Ureter (tissue), 1 donor: ENCODE measurements at places on chromosomes 5 and 9. TPM values are rescaled to one million over a fixed set of nuclear protein-coding genes. Genes with fewer than 3 reads are reported as not detected.

DNA sequence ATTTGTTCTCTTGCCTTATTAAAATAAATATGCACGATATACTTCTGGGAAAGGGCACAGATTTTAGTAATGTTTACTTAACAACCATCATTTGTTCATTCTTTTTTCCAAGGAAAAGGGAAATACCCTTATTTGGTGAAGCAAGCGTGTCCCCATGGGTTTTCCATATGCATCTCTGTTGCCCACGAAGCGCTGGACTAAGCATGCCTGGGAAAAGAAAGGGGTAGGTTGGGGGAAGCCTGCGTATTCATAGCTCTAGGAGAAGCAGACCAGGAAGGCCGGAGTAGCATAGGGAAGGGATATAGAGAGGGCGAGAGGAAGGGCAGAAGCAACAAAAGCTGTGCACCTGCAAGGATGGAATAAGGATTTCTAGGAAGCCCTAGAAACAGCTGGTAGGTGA lies 61.8 kb upstream of the ACO1 start:
- DNase-seq, result no peak

GRCh38 chr5:24110004-24110615 lies 534.7 kb downstream of the CDH10 start:
- no peak for DNase-seq

DNA sequence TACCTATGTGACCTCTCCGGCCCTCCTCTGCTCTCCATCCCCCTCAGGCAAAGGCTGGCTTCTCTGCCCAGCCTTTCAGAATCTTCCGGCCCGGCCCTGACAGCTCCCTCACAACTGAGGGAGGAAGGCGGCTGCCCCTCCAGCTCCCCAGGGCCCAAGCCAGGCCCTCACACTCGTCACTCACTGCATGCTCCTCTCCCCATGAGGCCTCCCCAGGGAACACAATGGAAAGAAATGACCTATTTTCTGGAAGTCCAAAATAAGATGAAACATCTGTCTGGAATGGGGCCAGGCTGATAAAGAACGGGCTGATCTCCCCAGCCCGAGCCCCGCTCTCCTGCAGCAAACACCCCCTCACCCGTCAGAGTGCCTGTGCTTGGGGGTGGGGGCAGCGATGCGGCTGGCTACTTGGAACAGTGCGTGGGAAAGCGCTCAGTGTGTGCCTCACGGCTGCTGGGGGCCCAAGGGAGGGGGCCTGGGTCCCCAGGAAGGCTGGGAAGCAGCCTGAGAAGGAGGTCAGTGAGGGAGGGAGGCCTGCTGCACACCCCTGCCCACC lies 11.3 kb downstream of the PDGFRB start:
- DNase-seq, result no peak

GRCh38 chr9:6715755-6716643 lies 41.8 kb upstream of the KDM4C start:
- DNase-seq, result peak; percentile 71

GRCh38 chr9:114318416-114318815 lies 4.5 kb upstream of the ORM1 start:
- DNase-seq, result no peak

DNA sequence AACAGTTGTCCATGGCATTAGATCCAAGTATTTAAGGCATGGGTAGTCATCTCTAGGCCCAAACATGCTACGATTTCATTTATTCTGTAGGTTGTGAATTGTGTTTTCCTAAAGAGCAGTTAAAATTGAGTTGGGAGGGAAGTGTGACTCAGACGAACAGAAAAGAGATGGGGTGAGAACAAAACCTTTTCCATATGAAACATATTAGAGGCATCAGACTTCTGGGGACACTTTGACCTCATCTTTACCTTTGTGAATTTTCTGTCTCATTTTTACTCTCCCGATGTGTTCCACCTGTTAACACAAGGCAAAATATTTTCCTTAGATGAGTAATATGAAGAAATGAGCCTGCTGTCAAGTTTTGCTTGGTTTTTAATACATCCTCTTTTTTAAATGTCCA lies 181.3 kb downstream of the ESM1 start:
- DNase-seq, result no peak

GRCh38 chr9:79254900-79255650 lies 316.7 kb upstream of the TLE4 start:
- DNase-seq, result no peak

DNA sequence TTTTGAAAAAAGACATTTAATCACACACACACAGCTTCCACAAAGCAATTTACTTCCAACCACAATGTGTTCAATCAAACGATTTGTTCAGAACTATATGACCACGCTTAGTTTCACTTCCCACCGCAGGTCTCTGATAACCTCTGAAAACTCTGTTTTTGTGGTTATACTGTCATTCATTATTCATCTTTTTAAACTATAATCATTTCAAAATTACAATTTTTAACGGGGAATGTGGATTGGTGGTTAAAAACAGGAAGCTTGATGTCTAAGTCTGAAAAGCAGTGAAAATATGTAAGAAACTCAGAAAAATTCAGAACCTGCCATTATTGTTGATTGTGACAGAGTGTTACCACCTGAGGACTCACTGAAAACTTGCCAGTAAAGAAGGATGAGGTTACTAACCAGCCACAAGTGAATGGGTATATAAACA lies 12.7 kb upstream of the TMEM174 start:
- DNase-seq, result no peak

- no peak for DNase-seq
These were observed at the start of gene PCDHGA12 for GRCh38 chr5:141430332-141431113. PCDHGA12 (plus strand) TSS chr5:141430507; CDS start chr5:141430760, 253 bp downstream.

GRXCR2 gene
- not detected for total RNA-seq

DNA sequence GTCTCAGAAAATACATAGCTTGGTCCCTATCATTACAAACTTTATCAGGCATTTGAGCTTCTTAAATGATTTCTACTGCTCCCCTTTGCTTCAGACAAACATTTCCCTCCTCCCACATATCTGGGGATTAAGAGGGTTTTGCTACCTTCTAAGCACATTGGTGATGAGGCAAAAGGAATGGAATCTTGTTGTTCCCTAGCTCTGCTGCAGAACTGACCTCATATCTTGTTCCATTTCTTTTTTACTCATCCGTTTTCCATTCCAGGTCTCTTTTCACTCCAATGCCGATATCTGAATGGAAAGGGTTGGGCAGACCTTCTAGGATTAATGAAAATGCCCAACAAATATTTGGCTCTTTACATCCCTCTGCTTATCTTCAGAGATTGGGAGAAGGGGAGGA lies 444.6 kb downstream of the ZNF608 start:
- DNase-seq, result no peak

GRCh38 chr9:72154468-72155285 lies 5.4 kb downstream of the GDA start:
- no peak for DNase-seq

PLPPR1 gene
- not detected for total RNA-seq

- no peak for DNase-seq
These were observed 127.8 kb upstream of the GPR151 start for GRCh38 chr5:146643776-146644175.

DNA sequence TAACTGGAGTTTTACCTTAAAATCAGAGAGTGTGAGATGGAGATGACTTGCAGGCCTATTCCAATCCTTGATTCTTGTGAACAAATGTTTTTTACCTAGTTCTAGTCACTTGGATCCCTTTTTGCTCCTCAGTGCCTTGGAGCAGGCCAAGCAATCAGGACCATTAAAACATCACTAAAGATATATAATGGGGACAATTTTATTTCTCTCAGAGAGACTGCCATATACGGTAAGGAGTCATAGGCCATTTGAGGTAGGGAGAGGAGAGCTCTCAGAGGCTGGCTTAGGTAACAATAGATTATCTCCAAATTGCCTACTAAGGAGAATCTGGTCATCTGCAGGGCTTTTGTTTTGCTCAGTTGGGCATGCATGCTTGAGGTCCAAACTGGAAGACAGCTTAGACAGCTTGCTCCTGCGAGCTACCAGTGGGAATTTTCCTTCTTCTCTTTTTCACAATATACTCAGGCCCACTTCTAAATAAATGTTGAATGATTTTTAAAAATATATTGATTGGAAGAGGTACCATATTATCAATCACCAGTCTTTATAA lies 44.0 kb downstream of the FREM1 start:
- no peak for DNase-seq

DNA sequence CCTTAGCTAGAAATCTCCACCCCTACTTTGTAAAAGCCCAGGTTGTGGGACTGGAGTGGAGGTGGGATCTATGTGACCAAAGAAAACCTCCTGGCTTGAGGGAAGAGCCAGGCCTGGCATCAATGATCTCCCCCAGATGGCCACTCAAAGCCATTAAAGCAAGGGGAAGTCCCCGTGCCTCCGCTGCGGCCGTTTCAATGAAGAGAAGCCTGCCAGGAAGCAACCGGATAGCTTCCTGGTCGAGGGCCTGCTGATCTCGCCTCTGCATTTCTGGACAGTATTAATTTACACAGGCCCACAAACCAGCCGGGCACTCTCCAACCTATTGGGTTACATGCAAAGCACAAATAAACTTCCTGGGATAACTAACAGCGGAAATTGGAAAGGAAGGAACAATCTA lies 160.5 kb upstream of the MSX2 start:
- DNase-seq, result no peak

IL3 gene
- total RNA-seq, result not detected

DNA sequence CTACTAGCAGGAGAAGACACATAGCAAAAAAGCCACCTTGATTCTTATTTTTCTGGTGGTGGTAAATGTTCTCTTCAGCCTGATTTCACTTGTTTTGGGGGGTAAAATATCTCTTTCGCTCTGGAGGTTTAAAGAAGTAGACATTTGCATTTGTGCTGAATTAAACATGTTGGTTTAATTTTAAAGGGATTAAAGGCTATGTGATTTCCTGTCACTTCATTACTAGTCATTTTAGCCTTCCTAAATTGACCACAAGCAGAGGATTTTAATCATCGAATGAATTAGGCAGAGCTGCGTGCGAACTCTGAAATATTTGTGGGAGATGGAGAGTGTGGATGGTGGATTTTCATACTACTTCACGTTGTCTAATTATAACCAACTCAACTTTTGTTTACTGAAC lies 4.8 kb downstream of the RASGRF2 start:
- DNase-seq, result no peak

SPINK7 gene
- not detected for total RNA-seq

GRCh38 chr9:126386088-126386487 lies 59.5 kb downstream of the MVB12B start:
- DNase-seq, result no peak

DNA sequence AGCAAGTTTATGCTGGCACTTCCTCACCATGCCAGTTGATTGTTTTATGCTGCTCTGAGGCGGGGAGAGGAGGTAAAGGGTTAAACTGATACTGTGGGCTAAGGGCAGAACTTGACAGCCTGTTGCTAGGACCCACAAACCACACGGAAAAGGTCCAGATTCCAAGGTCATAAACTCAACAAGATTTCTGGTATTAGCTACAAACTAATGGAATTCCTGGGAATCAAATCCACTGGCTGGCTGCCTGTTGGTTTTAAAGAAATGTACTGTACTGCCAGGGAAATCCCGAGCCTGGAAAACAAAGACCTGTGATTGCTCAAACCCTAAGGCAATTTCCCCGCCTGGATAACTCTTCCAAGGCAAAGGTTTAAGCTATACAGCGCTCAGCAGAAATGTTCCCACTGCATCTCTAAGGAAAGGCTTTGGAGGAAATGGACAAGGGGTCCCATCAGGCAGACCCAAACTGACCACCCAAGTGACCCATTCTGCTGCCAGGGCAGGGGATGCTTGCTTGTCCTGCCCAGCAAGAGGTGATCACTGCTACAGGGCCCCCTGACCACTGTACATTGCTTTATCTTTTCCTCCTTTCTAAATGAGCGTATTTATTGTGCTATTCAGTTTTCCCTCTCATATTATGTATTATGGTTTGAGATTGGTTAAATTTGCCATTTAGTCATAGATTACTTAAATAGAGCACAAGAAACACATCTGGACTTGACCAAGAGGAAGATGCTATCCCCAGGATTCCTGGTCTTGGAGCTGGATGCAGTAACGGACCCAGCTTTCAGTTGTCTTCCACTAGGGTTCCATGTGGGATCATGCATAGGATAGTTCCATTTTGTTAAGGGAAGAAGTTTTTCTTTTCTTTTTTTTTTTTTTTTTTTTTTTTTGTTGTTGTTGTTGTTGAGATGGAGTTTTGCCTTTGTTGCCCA lies 124.3 kb downstream of the SUSD1 start:
- DNase-seq, result no peak

DNA sequence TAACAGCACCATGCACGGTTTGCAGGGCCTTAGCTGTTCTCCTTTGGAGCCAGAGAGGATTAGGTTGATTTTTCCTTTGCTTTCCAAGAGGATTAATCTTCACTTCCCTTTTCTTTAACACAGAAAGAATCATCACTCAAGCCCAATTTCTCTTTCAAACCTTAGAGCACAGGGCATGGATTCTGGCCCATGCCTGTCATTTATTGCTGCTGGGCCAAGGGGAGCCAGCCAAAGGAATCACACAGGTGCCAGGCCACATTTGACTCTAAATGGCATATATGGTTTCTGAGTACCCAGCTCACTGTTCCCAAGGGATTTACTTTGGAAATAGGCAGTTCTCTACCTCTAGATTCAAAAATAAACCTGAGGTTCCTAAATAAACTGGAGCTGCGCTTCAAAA lies 58.3 kb downstream of the FBXL7 start:
- no peak for DNase-seq

- DNase-seq, result peak; percentile 62
These were observed 10.7 kb upstream of the STK32A start for GRCh38 chr5:147223948-147224791.

RUFY1 gene
- total RNA-seq, result 64.6 TPM

DNA sequence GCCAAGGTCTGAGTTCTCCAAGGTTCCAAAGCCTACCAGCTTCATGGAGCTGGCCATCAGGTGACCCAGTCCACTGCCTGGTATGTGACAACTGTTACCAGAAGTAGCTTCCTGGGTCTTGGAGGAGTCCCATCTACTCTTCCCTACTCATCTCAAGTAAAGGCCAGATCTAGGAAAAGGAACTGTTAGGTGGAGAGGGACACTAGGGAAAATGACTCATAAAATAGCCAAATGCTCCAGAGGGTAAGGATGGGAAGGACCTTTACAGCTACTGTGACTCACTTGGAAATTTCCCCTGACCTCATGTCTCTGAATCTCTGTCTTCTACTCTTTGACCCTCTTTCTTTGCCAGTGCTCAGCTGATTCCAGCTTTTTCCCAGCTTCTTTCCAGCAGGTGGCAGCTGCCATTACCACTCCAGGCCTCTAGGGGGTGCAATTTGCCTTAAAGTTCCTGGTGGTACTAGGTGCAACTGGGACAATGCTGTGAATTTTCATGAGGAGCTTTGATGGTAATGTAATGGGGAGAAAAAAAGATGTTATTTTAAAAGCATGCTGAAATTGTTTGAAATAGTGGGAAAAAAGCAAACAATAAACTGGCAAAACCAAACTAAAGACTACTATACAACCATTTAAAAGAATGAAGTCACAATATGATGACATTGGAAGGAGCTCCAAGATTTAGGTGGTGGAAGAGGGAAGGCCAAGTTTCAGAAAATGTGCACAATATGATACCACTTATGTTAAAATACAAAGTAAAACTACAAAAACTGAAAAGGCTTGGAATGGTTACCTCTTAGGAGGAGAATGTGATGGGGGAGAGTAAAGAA lies 27.1 kb upstream of the MYORG start:
- DNase-seq, result peak; percentile 77

DOCK8 gene
- 65.8 TPM for total RNA-seq

DNA sequence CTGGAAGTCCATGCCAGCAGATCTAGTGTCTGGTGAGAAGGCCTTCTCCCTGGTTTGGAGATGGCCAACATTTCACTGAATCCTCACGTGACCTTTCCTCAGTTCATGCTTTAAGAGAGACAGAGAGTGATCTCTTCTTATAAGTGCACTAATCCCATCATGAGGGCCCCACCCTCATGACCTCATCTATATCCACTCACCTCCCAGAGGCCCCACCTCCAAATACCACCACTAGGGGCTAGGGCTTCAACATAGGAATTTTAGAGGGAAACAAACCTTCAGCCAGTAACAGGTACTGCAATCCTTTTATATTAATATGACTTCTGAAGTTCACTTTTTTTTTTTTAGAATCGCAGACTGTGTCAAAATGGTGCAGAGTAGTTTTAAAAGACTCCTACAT lies 496.9 kb upstream of the ADAMTS16 start:
- no peak for DNase-seq
